ENCODE measurements at places on chromosomes 4 and X.
A peak's percentile ranks its signal among the peaks of the same experiment; 100 is the strongest.

DNA sequence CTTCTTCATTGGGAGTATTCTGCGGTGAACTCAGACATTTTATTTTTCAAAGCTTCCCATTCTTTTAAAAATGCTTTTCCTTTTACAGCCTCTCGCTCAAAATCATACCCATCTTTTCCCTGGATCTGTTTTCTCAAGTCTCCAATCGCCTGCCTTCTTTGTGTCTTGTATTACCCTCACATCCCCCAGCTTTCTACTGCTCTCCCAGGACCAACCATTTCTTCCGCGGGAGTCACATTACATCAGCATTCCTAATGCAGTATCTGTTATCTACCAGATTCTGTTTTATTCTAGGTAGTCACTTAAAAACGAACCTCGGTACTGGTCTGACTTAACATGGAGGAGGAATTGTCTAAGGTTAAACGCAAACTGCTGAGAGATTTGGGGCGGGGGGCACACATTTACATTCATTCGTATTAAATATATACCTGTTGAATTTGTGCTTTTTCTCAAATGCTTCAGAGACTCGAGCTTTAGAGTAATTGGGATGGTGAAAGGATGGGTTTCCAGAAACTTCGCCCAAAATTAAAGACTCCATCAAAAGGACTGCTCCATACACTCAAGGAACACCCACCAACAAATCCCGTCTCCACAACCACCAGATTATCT is 493 bp upstream of the UCHL1 start:
- DNase-seq: peak; percentile 54

DNA sequence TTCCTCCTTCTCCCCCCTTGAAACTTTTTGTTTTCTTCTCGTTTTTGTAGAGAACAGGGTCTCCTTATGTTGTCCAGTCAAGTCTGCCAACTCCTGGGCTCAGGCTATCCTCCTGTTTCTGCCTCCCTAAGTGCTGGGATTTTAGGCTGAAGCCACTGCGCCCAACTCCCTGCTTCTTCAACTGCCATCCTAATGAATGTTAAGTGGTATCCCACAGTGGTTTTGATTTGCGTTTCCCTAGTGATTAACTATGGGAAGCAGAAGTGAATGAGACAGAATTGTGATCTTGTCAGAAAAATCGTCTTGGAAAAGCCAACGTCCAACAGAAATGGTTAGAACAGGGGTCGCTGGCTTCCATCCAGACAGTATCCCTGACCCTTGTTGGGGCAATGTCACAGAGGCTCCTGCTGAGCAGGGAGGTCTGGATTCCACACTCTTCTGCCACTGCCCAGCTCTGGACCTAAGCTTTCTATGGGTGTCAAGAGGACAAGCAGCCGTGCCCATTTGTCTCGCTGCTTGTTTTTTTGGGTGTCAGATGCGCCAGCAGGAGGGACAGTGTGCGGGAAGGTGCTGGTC is 869 bp upstream of the ADD1 start:
- DNase-seq: no peak

DNA sequence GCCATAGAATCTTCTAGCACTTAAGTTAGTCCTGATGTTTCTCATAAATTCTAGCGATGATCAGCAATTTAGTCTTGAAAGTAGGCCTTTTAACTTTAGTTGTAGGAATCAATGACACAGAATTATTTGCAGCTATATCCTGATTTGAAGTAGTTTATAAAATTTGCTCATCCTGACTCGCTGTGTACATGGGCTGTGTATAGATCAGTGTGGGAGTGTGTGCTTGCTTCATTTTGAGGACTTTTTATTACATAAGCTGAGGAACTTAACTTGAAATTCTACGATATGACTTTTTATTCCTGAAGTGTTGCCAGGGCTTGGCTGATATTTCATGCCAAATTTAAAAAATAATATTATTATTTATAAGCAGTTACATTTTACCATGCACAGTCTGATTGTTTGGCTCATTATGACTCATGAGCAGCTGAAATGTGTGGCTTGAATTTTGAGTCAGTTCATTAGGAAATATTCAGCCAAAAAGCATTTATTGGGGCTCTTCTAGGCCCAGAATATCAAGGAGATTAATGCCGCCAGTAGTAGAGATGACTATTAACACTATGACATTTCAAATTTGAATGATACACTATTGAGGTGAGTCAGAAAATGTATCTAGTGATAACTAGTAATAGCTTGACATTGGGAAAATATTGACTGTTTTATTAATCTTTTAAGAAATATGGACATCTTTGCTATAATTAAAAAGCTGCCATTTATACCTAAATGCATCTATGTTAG is 128.9 kb upstream of the LIMCH1 start:
- no peak for DNase-seq

- peak; percentile 66 for DNase-seq
These were observed 21.6 kb downstream of the FABP2 start for GRCh38 chr4:119300101-119300978.

DNA sequence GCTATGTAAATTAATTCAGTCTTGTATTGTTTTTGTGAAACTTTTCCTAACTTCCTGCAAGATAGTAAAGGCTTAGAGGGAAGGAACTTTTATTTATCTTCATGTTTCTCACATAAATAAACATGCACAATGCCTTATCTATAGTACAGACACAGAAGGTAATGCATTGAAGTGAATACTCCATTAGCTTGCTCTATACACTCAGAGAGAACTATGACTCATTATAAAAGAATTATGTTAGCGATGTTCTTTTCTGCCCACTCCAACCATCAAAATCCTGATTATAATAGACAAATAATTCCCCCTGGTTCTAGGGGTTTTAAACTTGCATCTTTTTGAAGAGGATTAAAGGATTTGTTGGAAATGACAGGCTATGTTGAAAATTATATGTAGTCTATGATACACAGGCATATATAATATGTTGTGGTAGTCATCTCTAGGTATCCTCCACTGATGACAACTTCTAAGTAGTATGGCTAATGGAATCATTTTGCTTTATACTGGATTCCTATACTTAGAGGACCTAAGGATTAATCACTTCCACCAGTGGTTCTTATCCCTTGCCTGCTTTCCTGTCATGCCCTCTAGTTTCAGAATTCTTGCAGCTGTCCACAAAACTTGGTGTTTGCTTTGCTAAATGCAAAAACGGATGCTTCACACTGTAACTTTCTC is 115.7 kb downstream of the NDST4 start:
- no peak for DNase-seq

- no peak for DNase-seq
These were observed 221.8 kb downstream of the KIT start for GRCh38 chr4:54879576-54879975.

DNA sequence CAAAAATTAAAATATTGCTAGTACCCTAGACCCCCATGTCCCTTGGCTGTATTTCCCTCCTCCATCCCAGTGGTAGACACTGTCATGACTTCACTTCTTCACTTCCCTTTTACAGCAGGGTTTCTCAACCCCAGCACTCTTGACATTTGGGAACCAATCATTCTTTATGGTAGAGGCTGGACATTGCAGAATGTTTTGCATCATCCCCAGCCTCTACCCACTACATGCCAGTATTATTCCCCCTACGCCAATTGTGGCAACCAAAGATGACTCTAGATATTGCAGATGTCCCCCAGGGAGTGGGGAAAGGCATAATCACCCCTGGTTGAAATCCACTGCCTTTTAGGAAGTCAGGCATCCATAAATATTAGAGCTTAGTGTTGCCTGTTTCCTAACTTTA is 138.6 kb downstream of the AMELX start:
- no peak for DNase-seq

GRCh38 chr4:26987191-26987590 is 126.5 kb downstream of the STIM2 start:
- no peak for DNase-seq

- no peak for DNase-seq
These were observed 70.1 kb upstream of the ENPP6 start for GRCh38 chr4:184287697-184288255.

GRCh38 chr4:186829097-186829496 is 105.4 kb upstream of the FAT1 start:
- DNase-seq: no peak

- DNase-seq: no peak
These were observed 111.7 kb upstream of the RPS6KA3 start for GRCh38 chrX:20378233-20378920.

DNA sequence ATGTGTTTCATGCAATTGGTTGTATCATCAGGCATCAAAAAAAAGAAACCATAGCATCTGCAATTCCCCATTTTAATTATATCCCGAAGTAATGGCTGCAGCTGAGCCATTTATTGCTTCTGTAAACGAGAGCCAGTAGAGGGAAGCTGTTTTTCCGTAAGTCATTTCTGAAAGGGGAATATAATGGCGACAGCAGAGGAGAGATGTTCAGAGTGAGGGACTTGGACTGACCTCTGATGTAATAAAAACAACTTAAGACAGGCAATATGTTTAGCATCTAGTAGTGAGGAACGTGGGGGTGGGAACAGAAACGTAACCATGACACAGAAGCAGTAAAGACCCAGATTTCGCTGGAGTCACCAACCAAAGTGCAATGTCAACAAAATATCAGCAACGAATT is 31.5 kb upstream of the NAA11 start:
- no peak for DNase-seq

- no peak for DNase-seq
These were observed 18.9 kb upstream of the DUSP9 start for GRCh38 chrX:153628129-153628528.

GRCh38 chr4:186826006-186826405 is 102.3 kb upstream of the FAT1 start:
- DNase-seq: no peak

GRCh38 chrX:53160297-53160983 is 64.6 kb downstream of the KDM5C start:
- DNase-seq: no peak

DNA sequence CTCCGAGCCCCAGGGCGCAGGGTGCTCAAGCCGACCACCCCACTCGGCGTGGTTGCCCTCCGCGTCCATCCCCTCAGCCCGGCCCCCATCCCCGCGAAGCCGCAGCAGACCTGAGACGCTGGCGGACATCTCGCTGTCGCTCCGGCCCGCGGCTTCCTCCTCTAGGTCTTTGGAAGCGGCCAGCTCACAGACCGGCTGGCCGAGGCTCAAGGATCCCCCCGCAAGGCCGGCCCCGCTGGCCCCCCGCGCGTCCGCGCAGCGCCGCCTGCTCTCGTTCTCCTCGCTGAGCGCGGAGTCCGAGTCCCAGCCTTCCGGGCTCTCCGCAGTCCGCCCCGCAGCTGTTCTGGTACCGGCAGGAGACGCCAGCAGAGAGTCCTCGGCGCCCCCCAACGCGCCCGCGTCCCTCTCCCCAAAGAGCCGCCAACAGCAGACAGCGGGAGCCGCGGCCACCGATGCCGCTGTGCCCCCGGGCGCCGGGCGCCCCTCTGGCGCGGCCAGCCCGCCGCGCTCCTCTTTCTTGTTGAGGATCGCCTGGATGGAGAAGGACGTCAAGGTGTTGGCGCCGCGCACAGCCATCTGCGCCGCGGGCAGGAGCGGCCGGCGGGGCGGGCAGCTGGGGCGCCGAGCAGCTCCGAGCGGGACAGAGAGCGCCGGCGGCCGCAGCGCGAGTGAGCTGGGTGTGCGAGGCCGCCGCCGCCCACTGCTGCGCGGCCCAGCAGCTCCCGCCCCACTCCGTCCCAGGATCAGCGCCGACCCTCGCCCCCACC is at the start of gene NKX3-2:
Gene NKX3-2, minus strand, starts transcription at position 670 of the 767 bp plus-strand sequence. Its CDS starts 94 bp downstream, at position 576.
- peak; percentile 52 for DNase-seq

DNA sequence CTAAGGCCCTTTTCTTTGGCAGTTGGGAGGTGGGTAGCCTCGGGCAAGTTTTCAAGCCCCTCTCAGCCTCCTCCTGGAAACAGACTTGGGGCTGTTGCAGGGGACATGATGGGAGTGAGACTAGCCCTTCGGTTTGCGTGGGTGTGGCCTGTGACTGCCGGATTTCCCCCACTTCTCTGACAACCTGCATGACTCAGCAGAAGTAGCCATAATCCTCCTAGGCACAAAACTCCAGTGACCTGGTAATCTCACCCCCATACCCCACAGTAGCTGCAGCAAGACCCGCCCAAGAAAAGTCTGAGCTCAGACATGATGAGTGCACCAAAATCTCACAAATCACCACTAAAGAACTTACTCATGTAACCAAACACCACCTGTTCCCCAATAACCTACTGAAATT is 433.7 kb upstream of the AMOT start:
- no peak for DNase-seq
